ENCODE measurements at places on chromosomes 16 and 17.

GRCh38 chr16:31008149-31008548 lies 2.3 kb downstream of the STX1B start:
- DNase-seq = no peak

GRCh38 chr17:59311051-59311468 lies 20.4 kb upstream of the YPEL2 start:
- peak; percentile 90 for DNase-seq

DNA sequence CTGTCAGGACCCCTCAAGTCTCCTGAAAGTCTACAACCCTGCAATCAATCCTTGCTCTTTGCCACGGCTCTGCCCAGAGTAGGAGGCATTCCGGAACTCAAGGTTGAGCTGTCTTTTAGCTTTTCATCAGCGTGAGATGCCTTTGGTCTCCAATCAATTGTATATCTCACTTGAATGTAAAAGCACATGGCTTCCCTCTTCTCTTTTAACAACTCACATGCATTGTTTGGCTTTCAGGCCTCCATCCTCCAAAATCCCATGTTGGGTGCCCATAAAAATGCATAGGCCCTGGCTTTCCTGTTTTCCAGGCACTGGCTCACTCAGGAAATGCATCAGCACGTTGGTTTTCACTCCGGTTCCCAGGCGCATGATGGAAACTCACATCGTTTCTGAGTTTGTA lies 64.0 kb upstream of the FOXF1 start:
- DNase-seq = no peak

- no peak for DNase-seq
These were observed 375.3 kb downstream of the WWOX start for GRCh38 chr16:78474762-78475161.

- no peak for DNase-seq
These were observed 93.9 kb upstream of the DNAH17 start for GRCh38 chr17:78670850-78671725.

- no peak for DNase-seq
These were observed 1.6 kb downstream of the ITGA2B start for GRCh38 chr17:44387804-44388203.

DNA sequence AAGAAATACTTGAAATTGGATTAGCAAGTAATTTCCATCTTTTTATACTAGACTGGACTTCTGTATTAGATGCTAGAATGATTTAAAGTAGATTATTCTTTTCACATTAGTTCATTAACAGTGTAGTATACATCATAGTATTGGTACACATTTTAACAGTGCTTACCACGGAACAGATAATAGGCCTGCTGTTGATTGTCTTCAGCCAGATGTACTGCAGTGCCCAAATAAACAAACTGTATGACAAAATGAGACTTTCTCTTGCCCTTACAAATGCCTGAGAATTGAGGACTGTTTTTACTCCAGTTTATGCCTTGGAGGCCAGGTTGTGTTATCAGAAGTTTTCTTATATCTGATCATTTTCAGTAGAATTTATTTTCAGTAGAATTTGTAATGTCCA lies 631 bp downstream of the EVI2A start:
- DNase-seq = no peak

- no peak for DNase-seq
These were observed 31.3 kb upstream of the KPNB1 start for GRCh38 chr17:47618410-47618809.

- DNase-seq = no peak
These were observed 712.2 kb downstream of the CDH8 start for GRCh38 chr16:61324044-61324443.

DNA sequence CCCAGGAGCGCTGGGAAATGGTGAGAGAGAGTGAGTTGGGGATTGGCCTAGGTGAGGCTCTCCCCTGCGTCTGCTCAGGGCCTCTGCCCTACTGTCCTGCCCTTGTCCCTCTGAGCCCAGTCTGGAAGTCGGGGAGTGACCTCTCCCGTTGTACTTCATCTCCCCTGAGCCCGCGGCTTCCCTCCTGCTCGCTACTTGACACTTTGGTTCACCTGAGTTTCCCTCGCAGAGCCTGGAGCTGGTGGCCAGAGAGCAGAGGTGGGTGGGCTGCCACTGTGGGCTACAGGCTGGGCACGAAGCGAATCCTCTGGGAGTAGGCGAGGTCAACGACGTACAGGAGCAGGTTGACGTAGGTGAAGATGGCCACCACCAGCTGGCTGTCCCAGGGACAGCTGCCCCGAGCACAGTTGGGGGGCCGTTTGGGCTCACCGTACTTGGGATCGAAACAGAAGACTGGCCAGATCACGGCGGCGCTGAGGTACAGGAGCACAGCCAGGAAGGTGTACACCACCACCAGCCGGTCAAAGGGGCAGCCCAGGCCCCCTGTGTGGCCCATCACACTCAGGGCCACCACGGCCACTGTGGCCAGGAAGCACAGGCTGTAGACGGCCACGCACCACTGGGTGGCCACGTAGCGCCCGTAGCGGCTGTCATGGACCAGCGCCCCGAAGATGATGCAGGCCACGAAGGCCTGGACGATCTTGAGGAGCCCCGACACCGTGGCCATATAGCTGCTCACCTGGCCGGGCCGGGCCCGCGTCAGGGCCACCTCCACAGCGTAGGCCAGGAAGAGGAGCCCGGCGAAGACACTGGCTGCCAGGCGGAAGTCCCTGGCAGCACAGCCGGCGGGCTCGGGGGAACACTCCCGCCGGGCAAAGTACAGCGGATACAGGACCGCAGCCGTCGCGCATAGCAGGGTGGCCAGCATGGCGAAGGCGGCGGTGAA lies 3.7 kb upstream of the PYCR1 start:
- no peak for DNase-seq

DNA sequence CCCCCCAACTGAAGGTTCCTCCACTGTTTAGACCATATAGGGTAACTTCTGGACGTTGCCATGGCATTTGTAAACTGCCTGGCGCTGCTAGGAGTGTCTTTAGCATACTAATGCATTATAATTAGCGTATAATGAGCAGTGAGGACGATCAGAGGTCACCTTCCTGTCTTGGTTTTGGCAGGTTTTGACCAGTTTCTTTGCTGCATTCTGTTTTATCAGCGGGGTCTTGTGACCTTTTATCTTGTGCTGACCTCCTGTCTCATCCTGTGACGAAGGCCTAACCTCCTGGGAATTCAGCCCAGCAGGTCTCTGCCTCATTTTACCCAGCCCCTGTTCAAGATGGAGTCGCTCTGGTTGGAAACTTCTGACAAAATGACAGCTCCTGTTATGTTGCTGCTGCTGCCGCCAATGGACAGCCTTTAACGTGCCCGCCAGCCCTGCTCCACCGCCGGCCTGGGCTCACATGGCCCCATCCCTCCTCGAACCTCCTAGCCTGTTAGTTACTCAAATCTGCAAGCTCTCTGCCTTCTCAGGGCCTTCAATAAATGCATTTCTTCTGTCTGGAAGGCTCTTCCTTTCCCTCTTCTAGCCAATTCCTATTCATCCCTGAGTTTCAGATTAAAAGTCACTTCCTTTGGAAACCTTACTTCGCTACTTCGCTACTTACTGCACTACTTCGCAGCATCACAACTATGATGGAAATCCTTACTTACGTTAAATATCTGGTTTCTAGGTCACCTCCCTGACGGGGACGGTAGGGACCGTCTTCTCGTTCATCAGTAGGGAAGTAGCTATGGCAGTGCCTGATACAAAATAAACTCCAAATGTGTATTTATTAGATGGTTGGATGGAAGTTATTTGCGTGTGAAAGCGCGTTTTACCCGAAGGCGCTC lies 640 bp upstream of the NAGLU start:
- no peak for DNase-seq

DNA sequence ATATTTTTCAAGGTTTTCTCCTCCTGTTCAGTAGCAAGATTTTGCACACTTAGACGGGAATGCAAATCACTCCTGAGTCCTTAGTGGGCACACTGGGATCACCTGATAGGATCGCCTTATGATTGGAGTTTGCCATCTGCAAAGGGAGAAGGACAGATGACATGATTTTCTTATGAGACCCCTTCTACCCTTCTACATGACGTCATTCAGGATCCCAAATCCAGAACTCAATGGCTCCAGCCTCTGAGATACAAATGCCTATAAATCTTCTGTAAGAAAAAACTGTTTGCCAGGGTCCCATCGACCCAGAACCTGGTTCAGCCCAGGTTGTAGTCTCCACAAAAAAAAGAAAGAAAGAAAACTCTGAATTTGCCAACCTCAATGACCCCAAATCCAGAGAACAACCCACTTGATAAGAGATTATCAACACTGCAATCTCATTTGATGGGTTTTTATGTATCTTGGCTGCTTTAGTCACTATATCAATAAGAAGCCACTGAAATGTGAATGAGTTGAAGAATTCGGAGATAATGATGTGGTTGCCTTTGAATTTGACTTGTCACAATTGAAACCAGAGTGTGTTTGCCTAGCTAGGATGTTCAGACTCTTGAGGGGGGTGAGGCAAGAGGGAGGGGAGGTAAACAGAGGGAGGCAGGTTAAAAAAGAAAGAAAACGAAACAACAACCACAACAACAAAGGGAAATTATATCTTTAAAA lies 6.7 kb downstream of the ZNF423 start:
- no peak for DNase-seq

GRCh38 chr17:39151943-39152818 lies 744 bp upstream of the PLXDC1 start:
- peak; percentile 58 for DNase-seq

GRCh38 chr17:50672831-50673551 lies 34.7 kb downstream of the ANKRD40 start:
- DNase-seq = no peak

DNA sequence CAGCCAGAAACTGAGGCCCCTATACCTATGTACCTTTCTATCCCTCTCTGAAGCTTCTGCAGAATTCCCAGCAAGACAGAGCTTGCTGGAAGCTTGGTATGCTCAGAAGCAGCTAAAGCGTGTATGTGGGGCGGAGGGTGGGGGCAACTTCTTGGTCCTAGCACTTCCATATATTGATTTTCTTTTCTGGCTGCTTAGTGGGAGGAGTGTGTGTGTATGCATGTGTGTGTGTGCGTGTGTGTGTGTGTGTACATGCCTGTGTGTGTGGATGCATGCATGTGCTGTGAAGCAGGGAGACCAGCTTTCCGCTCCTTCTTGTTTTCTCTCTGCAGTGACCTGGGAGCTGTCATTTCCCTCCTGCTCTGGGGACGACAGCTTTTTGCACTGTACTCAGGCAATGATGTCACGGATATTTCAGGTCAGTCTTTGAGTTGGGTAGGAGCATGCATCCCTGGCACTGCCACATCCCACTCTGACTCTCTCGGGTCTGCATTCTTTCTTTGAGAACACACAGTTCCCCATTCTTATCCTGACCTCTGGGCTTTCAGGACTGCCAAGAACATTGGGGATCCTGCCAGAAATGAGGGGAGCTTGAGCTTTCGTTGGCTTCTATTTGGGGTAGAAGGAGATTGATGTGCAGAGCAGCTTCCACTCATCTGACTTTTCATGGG lies 10.7 kb downstream of the HPR start:
- DNase-seq = peak; percentile 22

- DNase-seq = peak; percentile 67
These were observed 3.0 kb upstream of the BAHCC1 start for GRCh38 chr17:81391936-81392908.

GRCh38 chr16:73040136-73040535 lies 7.8 kb downstream of the ZFHX3 start:
- peak; percentile 52 for DNase-seq

DNA sequence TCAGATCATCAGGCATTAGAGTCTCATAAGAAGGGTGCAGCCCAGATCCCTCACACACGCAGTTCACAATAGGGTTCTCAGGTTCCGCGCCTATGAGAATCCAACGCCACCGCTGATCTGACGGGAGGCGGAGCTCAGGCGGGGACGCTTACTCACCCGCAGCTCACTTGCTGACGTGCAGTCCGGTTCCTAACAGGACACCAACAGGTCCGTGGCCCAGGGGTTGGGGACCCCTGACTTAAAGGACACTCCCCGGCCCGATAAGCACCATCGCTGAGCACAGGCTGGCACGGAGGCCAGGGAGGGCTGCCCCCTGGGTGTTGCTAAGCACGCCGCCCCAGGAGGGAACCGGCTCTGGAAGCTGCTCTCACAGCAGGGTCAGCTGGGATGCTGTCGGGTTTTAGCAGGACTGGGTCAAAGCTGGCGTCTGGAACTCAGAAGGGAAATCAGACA lies 30.1 kb upstream of the BAHCC1 start:
- peak; percentile 13 for DNase-seq

DNA sequence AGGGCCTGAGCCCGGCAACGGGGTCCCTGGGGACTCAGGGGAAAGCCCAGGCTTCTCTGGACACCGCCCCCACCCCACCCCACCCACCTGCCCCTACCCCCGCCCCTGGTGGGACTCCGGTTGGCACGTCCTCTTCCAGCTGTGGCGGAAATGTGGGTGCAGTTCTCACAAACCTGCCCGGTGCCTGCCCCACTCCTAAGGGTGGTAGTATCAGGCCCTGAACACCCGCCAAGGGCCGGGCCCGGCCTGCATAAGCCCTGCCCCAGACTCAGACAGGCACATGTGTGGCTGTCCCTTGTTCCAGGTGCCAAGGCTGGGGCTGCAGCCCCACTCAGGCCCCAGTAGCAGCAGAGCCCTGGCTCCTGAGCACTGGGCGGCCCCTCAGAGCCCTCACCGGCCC lies 58.1 kb downstream of the ACTG1 start:
- DNase-seq = no peak

GRCh38 chr17:50691550-50692447 lies 15.9 kb downstream of the ANKRD40 start:
- DNase-seq = no peak

- DNase-seq = no peak
These were observed 2.1 kb downstream of the NHERF1 start for GRCh38 chr17:74750327-74751069.

DNA sequence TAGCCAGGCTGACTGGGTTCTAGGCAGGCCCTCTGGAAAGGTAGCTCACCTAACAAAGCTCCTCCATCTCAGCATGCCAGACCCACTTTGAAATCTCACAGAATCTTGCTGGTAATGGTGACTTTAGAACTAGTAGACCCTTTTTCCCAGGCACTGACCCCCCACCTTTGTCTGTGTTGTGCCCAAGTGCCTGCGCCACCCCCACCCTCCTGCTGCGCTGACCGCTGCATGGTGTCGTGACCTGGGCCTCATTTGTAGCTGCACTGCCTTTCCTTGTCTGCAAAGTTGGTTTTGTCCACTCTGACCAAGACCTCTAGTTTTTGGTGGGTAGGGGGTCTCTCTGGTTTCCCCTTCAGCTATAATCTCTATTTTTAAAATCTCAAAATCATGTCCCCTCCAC lies 6.8 kb downstream of the ATXN1L start:
- no peak for DNase-seq

DNA sequence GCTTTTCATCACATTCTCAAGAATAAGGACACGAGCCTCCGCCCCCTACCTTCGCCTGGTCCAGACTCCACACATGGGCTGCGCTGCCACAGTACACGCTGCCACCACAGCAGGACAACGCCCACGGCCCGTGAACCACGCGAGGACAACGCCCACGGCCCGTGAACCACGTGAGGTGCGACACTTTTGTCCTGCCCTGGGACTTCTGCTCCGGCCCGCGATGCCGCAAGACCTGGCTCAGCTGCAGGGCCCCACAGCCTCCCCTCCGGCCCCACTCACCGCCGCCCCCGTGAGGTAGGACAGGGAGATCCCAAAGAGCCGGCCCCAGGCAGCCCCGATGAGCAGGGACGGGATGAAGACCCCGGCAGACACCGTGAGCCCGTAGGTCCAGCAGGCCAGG lies 5.9 kb upstream of the CCDC154 start:
- no peak for DNase-seq
